ENCODE measurements at places on chromosomes 11 and 22. TPM values are rescaled to one million over a fixed set of nuclear protein-coding genes. Genes with fewer than 3 reads are reported as not detected.

- H3K27ac ChIP-seq = no peak overlapping the region
- no peaks in the 10 kb centered on the region for H3K36me3 ChIP-seq
- no peaks in the 10 kb centered on the region for H3K4me1 ChIP-seq
- H3K27me3 ChIP-seq = no peaks in the 10 kb centered on the region
- H3K4me3 ChIP-seq = no peak overlapping the region
- no peak for DNase-seq
Measured at GRCh38 chr11:121892131-121892681, 223.8 kb downstream of the BLID start.

DNA sequence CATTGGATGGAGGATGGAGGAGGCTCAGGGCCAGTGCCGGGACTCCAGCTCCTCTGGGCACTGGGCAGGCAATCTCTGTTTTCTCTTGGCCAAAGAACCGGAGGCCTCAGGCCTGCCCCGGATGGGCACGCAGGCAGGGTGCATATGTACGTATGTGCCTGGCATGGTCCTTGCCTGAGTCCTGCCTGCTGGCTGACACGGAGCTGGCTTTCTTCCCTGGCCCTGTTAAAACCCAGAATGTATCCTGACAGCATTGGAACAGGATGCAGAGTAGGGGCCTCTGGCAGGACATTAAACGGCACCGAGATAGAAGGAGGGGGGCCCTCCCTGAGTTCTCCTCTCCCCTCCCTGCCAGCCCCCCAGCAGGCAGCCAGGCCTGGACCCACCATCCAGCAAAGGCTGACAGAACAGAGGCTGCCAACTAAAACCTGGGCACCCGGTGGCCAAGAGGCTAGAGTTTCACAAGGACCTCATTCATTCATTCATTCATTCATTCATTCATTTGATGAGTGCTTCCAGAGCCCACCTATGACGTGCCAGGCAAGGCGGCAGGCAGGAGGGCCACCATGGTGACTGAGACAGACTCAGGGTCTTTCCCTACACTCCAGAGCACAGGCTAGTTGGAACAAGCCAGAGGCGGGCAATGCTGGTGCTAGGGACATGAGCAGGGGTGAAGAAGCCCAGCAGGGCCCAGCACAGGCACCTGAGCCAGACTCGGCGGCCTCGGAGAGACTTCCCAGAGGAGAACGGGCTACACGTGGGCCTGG, 28.8 kb downstream of the FLRT1 start:
- H3K27me3 ChIP-seq = peaks cover 6% of the 10 kb centered on the region
- H3K4me3 ChIP-seq = no peak overlapping the region
- no peaks in the 10 kb centered on the region for H3K36me3 ChIP-seq
- H3K27ac ChIP-seq = no peak overlapping the region
- peaks cover 10% of the 10 kb centered on the region for H3K4me1 ChIP-seq

DNA sequence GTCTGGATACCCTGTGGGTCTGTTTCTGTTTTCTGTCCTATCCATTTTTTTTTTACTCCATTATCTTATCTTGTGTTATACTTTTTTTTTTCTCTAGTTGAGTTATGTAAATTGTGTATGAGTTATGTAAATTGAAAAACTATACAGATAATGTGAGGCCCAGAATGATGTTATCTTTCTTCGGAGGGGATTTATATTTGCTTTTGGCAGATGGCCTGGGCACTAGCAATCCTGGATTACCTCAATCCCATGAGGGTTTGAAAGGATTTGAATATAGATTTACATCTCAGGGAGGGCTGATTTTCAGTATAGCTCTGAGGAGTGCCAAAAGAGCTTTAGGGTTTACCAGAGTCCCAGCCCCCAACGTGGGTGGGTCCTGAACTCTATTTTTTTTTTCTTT, 71.0 kb downstream of the CSTPP1 start:
- H3K4me3 ChIP-seq = no peak overlapping the region
- no peak for DNase-seq
- no peaks in the 10 kb centered on the region for H3K4me1 ChIP-seq

GRCh38 chr11:119782739-119783072, 53.7 kb upstream of the NECTIN1 start:
- no peaks in the 10 kb centered on the region for H3K4me1 ChIP-seq
- no peak overlapping the region for H3K4me3 ChIP-seq
- DNase-seq = no peak
- H3K27ac ChIP-seq = no peak overlapping the region

Gene SHISAL1
- polyA plus RNA-seq = not detected

Gene BANF1
- polyA plus RNA-seq = 205 TPM
